HCT116 (cell line): ENCODE measurements at places on chromosomes 5 and 9.

GRCh38 chr9:126773004-126773607 is 31.7 kb upstream of the ZBTB43 start:
- DNase-seq, result no peak

GRCh38 chr9:1875921-1876448 is 139.2 kb upstream of the SMARCA2 start:
- DNase-seq, result no peak

DNA sequence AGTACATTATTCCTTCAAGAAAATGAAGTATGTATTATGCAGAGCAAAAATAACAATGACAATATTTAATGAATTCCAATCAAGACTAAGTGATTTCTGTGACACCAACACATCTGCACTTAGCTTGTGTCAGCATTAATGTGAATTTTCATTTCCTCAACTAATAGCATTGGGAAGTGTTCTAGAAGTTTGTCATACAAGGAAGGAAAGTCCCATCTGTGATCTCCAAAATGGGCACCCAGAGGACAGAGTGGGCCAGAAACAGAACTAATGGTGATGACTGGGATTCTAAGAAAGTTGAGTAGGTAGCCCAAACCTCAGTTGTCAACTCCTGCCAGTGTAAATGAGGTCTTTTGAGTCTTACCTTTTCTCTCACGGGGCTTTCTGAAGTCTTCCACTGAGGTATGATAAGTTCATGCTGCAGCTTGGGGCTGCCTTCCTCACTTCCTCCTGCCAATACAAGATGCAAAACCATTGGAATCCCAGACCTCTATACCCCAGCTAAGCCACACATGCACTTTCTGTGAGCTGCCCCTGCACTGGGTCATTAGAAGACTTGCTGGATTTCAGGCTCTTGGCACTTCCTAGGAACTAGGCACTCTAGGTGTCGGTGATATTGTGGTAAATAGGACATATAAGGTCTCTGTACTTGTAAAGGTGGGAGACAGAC is 4.9 kb downstream of the ADAM19 start:
- no peak for DNase-seq

DNA sequence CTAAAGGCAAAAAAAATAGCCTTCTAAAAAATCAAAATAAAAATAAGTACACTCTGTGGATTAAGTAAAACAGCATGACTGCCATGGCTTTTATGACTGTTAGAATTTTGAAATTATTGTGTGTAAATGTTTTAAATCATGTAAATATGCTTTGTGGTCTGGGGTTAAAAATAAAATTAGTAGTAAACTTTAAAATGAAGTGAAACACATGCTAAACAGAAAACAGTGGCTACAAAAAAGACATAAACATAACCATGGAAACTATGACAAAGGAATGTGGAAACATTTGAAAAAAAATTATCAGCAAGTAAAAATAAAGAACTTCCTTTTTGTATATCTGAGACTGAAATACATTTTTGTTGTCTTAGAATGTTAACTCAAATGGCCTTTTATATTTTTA is 134.5 kb upstream of the SPEF2 start:
- DNase-seq, result no peak

GRCh38 chr5:117893211-117893610 is 1095.1 kb downstream of the DTWD2 start:
- DNase-seq, result no peak

GRCh38 chr5:116444373-116445295 is 130.0 kb downstream of the SEMA6A start:
- no peak for DNase-seq

- DNase-seq, result no peak
Measured at GRCh38 chr9:132244582-132245455, 83.0 kb downstream of the NTNG2 start.

DNA sequence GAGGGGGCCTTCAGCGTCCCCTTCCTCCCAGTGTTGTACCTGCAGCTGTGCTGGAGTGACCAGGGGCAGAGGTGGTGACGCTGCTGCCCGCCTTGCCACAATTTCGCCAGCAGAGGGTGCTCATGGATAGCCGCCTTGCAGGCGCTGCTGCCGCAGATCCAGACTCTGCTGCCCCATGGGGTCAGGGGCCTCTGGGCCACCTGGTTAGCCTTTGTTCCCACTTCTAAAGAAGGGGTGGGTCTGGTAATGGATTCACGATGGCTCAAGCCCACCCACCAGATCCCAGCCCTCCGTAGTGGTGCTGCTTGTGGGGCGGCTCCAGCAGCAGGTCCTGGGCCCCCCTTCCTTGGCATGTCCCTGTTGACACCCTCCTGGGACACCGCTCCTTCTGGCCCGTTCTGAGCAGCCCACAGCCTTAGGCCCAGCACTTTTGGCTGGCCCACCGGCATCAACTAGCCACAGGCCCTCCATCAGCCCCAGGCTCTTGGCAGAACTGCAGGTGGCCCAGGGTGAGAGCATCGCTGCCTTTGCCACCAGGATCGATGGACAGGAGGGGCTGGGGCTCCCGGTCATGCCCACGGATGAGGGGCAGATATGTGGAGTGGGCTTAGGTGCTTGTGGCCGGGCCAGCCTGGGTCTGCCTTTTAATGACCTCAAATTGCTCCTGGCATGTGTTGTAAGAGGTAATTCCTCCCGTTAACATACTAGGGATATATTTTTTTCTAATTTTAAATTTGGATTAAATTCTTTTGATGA is 57.2 kb downstream of the COL5A1 start:
- peak; percentile 39 for DNase-seq

DNA sequence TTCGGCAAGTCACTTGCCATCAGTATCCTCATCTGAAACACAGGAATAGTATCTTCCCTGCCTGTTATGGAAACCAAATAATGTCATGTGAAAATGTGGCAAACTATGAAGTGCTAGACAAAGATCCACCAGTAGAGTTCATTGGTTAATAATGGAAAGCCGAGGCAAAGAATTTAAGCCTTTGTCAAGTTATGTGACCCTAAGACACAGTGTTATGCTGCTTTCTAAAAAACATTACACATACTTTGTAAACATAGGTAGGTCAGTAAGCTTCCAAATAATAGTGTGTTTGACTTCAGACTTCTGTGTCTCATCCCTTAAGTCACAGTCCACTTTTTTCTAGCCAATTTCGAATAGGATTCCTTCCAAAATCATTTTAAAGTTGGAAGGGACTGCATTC is 6.0 kb downstream of the PTAR1 start:
- DNase-seq, result no peak

GRCh38 chr9:105151686-105151995 is 92.8 kb upstream of the SLC44A1 start:
- DNase-seq, result no peak

GRCh38 chr9:110115341-110115820 is 92.6 kb downstream of the C9orf152 start:
- no peak for DNase-seq

DNA sequence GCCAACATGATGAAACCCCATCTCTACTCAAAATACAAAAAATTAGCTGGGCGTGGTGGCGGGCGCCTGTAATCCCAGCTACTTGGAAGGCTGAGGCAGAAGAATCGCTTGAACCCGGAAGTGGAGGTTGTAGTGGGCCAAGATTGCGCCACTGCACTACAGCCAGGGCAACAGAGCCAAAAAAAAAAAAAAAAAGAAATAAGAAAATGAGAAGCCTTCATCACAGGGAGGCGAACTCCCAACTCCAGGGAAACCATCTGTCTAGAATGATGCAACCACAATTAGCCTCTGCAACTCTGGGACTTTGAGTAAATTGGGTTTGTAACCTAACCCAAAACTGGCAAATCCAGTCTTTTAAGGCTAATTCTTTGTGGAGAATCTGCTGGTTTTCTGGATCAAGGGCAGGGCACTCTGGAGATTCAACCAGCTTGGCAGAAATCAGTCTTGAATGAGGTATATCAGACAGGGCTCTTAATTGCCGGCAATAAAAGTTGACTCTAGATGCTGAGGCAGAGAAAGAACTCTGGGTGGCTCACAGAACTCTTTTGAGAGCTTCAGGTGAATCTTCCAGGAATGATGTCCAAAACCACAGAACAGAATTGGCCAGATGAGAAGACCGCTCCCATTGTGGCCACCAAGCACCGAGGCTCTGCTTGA is 9.9 kb downstream of the S100Z start:
- DNase-seq, result no peak

DNA sequence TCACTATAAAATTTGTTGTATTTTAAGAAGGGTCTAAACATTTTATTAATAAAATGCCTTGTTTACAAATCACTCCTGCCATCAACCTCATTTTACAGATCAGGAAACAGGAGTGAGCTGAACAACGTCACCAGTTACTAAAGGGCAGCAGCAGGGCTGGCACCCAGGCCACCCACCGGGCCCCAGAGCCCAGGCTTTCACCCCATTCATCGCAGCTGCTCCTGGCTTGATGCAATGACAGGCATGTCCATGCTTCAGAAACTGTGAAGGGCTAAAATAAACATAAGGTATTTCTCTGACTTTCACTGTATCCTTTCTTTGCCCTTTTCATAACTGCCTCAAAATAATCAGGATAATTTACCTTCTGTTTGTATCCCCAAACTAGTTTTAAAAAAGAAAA is 18.1 kb downstream of the MED27 start:
- no peak for DNase-seq

GRCh38 chr5:179261301-179262125 is 83.7 kb downstream of the ADAMTS2 start:
- DNase-seq, result no peak

GRCh38 chr9:3054017-3054586 is 210.2 kb upstream of the PUM3 start:
- no peak for DNase-seq

GRCh38 chr5:13108265-13108664 is 836.2 kb downstream of the DNAH5 start:
- no peak for DNase-seq

DNA sequence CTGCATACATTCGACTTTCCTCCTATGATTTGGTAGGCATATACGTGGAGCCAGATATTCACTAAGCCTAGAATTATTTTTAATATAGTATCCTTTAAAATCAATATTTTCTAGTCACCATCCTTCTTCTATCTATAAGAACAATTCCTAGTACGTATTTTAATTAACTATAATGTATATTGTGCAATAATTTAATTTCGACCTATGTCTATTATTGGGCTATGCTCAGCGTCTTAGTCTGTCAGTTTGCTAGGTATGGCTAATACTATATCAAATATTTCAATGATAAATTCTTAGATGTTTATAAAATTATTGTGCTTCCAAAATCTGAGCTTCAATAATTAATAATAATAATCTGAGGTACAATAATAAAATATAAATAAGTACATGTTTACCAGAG is 705.3 kb downstream of the PRELID2 start:
- no peak for DNase-seq

DNA sequence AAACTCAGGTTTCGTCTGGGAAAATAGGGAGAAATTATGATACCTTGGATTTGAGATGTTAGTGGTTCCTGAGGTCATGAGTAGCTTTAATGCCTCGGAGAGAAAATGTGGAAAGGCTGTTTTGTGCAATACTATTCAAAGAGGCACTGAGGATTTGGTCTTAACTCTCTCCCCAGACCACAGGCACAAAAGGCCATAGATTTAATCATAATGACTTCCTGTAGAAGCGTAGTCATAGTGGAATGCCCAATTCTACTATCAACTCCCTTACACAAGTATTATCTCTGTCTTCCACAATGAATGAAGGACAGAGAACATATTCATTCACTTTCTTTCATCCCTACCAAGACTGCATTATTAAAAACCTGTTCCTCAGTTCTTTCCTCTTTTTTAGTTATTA is 153.0 kb upstream of the FTMT start:
- DNase-seq, result no peak

- no peak for DNase-seq
Measured at GRCh38 chr5:176744584-176744965, 65.8 kb upstream of the UNC5A start.

GRCh38 chr9:105309531-105309931 is 65.1 kb downstream of the SLC44A1 start:
- DNase-seq, result no peak

DNA sequence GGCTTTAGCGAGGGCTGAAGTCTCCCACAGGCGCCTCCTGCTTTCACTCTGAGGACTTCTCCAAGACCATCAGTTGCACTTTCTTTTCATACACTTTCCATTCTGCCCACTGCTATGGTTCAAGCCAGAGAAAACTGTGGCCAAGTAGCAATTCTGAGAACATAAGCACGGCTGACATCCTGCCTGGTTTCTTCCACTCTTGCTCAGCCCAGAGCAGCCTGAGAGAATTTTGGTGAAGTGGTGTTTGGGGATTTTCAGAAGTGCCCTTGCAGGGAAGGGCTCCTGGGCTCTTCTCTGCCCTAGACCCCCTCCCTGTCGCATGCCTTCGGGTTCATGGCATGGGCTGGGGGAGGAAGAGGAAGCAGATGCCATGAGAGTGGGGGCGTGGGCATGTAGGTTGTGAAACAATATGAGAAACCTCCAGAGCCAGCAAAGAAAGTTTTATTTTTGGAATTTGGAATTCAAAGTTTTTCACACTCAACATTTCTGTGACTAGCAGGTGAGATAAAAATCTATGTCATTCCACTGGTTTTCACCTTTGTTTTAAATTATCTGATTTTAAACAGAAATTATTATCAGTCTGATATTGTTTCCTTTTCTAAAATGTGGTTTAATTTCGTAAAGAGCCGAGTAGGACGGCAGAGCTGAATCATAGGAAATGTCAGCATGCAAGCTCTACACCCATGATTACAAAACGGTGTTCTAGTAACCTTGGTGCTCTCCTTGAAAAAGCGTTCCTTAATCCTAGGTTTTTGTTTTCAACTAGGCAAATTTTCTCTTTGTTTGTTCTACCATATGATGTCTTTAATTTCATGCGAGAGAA is 27.8 kb upstream of the TNFSF8 start:
- no peak for DNase-seq

GRCh38 chr9:126334721-126335621 is 8.3 kb downstream of the MVB12B start:
- no peak for DNase-seq

- no peak for DNase-seq
Measured at GRCh38 chr5:18366234-18366633, 732.0 kb downstream of the TAF11L14 start.

DNA sequence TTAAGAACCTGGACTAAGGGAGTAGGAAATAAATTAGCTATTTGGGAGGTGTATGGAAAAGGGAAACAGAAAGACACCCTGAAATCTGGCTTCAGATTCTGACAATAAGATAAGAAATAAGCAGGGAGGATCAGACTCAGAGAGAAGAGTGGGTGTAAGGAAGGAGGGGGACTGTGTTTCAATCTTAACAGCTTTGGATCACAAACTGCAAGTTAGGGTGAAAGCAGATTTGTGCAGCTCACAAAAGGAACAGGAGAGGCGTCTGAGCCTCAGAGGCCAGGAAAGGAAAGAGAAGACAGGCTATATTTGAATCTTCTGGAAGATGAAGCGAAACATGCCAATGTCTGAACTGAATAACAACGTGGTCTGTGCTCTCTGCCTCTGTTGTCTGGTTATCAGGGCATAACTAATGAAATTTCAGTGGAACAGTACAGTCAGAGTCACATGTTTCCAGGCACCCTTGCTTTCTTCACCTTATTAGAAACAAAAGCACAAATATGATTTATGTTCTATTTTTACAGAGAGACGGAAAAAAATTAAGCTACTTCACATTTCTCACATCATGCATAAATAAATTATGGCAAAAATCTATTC is 26.6 kb downstream of the SGTB start:
- DNase-seq, result no peak

- no peak for DNase-seq
Measured at GRCh38 chr5:107483231-107484024, 187.3 kb downstream of the EFNA5 start.

GRCh38 chr5:55421074-55421529 is 113.3 kb downstream of the MTREX start:
- DNase-seq, result no peak
